ENCODE measurements at places on chromosomes 5 and 9.

- DNase-seq: peak; percentile 80
Observed at GRCh38 chr5:149406203-149406978, 27.3 kb upstream of the IL17B start.

- no peak for DNase-seq
Observed at GRCh38 chr5:68290260-68290674, 74.7 kb downstream of the PIK3R1 start.

DNA sequence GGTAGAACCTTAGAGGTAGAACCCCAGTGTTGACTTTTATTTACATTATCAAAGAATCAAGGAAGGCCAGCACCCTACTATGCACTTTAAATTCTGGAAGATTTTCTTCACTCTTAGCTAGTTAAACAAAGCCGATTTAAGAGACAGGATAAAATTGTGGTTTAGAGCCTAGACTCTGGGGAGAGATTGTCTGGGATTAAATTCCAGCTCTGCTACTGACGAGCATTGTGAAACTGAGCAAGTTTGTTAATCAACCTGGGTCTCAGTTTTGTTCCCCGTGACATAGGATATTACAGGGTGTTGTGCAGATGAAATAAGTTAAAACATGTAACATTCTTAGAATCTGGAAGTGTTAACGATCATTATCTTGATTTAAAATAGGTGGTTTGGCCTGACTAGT, 83.5 kb downstream of the FEM1C start:
- DNase-seq: no peak

DNA sequence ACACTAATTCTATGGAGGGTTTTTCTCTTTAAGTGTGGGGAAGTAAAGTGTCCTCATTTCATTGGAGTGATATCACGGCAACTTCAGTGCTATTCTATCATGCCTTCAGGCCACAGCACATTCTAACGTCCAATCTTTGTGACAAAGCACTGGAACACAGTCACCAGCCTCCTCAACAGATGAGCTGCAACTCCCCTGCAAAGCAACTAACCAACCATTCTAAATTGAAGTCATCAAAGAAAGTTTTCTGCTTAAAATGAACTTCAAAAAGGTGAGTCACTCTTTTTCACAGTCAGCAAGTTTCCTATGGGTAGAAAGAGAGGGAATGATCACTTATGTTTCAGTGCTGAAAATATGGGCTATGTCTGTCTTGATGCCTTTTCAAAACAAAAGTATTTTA, 190.8 kb downstream of the ELAVL2 start:
- no peak for DNase-seq

DNA sequence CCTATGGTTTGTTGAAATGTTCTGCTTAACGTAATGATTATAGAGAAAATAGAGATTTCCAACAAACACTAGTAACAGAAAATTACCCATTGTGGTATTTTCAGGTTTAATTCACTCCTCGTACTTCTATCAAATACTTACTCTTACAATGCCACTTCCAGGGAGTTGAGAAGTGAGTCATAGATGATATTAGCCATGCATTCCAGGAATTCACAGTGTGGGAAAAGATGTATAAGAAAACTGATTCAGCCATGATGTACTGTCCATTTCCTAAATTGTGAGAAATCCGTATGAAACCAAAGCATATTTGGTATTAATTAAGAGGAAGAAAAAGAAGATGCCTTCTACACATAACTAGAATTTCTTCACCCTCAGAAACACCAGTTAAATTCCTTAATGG, 1854.6 kb upstream of the WWC1 start:
- DNase-seq: no peak

DNA sequence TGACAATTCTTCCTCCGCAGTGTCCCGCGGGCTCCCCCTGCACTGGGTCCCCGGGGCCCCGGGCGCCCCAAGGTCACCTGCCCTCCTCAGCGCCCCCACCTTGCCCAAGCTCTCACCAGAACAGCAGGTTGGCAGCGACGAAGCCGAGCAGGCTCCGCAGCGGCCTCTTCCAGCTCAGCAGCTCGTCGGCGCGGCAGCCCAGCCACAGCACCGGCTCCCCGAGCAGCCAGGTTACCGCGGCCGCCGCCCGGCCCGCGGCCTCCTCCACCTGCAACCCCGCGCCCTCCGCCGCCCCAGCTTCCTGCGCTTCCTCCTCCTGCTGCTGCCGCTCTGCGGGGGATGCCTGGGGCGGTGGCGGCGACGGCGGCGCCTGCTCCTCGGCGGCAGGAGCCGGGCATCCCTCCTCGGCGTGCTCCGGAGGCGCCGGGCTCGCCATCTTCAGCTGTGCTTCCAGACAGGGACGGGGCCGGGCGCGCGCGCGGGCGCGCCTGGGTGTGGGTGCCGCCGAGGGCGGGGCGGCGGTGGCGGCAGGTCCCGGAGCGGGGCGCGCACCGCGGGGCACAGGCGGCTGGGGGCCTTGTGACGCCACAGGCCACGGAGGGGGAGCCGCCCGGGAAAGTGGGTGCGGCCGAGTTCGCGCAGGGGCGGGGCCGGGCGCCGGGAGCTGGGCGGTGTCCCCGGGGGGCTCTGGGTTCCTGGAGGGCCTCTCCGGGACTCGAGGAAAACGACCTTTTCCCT, at the start of gene RETREG1:
TSS of gene RETREG1 (minus strand) at position 462 of the 738 bp plus-strand sequence. CDS start at position 436, 26 bp downstream.
- DNase-seq: peak; percentile 10

DNA sequence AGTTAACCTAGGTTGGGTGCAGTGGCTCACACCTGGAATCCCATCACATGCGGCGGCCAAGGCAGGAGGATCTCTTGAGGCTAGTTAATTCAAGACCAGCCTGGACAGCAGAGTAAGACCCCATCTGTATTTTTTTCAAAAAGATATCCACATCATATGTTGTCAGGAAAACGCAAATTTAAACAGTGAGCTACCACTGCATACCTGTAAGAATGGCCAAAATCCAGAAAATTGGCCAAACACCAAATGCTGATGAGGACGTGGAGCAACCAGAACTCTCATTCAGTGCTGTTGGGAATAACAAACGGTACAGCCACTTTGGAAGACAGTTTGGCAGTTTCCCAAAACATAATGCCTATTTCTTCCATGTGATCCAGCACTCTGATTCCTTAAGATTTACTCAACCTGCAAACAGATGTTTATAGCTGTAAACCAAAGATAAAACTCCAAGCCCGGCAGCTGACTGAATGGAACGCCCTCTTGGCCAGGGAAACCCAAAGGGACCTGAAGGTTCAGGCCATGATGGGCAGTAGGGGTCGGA, 12.4 kb downstream of the CEL start:
- DNase-seq: no peak

DNA sequence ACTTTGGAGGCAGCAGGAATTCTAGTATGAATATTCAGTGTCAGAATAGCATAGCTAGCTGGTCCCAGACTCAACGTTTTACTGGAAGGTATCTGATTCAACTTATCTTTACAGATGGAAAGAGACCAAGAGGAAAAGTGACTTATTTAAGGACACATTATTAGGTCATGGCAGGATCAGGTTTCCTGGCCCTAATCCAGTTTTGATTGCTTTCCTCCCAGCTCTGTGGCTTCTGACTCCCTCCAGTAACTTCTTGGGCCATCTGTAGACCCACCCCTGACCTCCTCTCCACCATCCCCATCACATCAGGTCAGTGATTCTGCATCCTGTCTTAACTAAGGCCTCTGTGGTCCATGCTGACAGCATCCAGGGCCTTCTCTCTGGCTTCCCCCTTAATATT, 38.4 kb downstream of the SH3TC2 start:
- no peak for DNase-seq

- DNase-seq: no peak
Observed at GRCh38 chr5:88502179-88503040, 233.8 kb upstream of the TMEM161B start.

GRCh38 chr5:52956014-52956413, 33.1 kb upstream of the ITGA2 start:
- DNase-seq: no peak

DNA sequence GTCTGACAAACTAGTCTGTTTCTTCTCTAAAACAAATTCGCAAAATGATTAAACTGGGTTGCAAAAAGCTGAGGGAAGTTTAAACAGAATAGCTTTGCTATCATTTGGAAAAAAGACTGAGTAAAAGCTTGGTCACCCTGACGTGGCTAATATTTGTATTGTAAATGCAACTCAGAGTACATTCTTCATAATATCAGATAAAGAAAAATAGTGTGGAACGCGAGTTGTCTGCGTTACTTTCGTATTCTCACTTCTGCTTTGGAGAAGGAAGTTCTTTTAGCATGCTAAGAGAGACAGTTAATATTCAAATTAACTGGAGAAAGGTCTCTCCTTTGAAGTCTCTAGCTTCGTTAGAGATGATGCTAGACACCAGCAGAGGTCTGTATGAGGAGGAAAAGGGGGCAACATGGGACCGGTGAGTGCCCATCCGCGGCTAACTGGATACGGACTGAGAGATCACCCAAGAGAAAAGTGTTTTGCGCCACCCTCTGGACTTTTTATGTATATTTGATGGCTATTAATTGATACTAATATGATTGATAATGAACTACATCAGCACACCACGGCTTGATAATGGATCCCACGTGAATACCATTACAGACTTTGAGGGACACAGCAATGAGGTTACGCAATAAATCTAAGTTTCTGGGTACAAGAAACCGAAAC, 2.9 kb upstream of the CNTRL start:
- peak; percentile 62 for DNase-seq
